Activated naive CD8-positive, alpha-beta T cell treated with anti-CD3 and anti-CD28 coated beads for 36 hours (primary cell): ENCODE measurements at places on chromosomes 7 and 10.
A peak's percentile ranks its signal among the peaks of the same experiment; 100 is the strongest.

DNA sequence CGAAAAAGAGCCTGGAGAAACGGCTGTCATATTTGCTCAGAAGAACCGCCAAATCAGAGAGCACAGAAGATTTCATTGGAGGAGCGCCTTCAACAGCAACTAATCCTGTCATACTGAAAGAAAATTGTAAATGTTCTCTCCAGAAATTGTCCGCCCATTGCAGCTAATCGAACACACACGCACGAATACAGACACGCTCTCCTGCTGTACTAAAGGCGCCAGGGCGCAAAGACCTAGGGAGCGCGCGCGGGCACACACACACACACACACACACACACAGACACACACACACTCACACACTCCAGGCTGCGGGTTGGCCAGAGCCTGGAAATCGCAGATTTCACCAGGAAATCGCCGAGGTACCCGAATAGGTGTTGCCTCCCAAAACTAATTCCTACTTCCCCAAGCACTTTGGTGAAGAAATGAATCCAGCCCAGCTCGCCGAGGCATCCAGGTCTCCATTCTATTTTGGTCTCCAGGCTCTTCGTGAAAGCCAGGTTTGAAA is at the start of gene CHRM2:
CHRM2 (plus strand) TSS at position 157 of the 505 bp plus-strand sequence. CDS start 146,214 bp downstream, outside the sequence.
- no peak for DNase-seq

DNA sequence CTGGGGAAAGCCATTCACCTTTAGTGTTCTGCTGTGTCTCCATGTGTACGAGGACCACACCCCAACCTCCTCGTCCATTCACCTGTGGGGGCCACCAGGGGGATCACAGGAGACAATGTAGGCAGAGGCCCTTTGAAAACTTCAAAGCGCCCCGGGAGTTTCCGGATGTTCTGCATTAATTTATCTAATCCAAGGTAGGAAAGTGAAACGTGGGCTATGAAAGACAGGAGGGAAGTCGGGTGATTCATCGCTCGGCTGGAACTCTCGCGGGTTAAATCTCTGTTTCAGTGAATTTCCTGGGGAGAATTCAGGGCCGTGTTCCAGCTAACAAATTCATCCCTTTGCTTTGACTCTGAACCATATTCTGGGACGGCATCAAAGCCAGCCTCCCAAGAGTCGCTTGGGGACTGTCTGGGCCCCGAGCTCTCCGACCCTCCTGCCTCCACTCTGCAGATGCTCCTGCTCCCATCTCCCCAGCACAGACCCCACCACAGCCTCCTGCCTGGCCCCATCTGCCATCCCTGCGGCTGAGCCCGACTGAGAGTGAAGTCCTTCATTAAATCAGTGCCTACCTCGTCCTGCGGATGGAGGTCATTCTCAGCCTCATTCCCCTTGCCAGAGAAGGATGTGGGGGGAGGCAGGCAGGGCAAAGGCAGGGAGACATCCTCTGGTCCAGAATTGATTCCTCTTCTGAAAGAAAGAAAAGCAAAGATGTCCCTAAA is 114.1 kb upstream of the CARD11 start:
- DNase-seq = no peak

- no peak for DNase-seq
These were observed 161.1 kb downstream of the CRPPA start for GRCh38 chr7:16260236-16260728.

GRCh38 chr7:90999989-91000979 is 263.9 kb upstream of the FZD1 start:
- DNase-seq = no peak

DNA sequence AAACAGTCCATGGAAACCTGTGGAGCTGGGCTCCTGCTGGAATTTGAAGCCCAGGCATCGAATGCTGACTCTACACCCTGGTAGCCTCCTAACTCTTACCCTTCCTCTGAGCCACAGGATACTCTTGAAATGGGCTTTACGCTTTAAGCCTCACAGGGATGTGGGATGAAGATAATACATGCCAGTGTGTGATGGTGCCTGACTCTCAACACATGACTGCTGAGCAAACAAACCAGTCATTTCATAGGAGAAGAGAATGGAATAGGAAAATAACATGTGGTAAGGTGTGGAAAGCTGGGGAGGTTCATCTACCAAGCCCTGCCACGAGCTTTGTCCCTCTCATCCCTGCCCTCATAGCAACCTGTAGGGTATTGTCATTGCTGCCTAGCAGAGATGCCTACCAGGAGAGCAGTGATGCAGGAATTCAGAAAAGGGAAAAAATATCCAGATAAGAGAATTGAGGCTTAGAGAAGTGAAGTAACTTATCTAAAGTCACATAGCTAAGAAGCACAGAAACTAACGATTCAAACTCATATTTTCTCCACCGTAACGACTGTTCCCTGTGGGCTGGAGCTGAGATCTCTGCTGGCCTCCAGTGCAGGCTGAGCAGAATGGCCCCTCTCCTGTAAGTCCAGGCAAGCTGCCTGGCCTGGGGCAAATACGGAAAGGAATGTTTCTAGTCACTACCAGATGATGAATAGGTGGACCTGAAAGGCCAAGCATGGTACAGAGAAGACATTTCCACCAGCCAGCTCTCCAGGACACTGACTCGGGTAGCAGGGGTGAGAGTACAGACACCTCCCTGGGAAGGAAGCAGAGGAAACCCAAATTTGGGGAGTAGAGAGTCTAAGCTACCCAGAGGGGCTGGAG is 90.2 kb upstream of the DUSP5 start:
- DNase-seq = no peak

GRCh38 chr10:92316610-92317009 is 25.6 kb downstream of the MARCHF5 start:
- DNase-seq = no peak

- no peak for DNase-seq
These were observed 18.7 kb downstream of the NEURL1 start for GRCh38 chr10:103512166-103512565.

DNA sequence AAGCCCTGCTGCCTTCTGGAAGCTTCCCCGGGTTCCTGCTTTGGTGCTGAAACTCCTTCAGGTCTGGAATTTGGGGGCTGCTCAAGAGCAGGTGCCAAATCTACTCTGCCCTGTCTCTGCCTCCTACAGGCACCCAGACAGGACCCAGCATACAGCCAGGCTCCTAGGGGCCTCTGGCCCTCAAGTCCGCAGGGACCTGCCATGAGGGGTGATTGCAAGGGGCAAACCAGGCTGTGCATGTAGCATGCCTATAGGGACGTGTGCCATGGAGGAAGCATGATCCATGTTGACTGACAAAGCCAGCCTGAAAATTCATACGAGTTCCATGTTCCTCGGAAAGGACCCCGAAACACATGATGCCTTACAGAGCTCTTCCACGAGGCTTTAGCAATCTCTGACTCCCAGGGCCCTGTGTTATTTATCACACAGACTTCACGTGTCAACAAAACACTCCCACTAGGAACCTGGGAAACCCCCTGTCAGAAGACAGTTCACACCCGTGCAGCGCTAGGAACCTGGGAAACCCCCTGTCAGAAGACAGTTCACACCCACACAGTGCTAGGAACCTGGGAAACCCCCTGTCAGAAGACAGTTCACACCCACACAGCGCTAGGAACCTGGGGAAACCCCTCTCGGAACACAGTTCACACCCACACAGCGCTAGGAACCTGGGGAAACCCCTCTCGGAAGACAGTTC is 75.3 kb upstream of the DNAAF5 start:
- peak; percentile 30 for DNase-seq

DNA sequence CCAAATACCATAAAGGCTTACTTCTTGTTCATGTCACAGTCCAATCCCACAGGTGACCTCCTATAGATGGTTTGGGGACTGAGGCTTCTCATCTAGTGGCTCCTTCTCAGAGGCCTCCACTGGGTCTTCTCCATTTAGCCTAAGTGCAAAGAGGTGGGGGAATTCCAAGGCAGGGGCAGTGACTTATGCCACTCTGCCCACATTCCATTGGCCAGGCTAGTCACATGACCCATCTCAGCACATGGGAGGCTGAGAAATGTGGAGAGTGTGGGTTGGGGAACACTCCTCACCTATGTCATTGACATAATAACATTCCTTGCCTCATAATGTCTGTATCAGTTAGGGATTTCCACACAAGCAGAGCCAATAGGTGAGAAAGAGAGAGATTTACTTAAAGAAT is 104.3 kb upstream of the PLXNA4 start:
- DNase-seq = peak; percentile 8

GRCh38 chr10:44066527-44067255 is 318.2 kb downstream of the CXCL12 start:
- no peak for DNase-seq
